ENCODE measurements at places on chromosomes 16 and 17. TPM values are rescaled to one million over a fixed set of nuclear protein-coding genes. Genes with fewer than 3 reads are reported as not detected.

Gene WNT9B
- total RNA-seq = not detected

Gene GOSR1
- 22.5 TPM for total RNA-seq

Gene PERCC1
- not detected for total RNA-seq

Gene EFNB3
- 0.52 TPM for total RNA-seq

Gene G6PC1
- not detected for total RNA-seq

Gene FBXO39
- total RNA-seq = 24.9 TPM

Measured in dermis lymphatic vessel endothelial cell (primary cell).